A673 (cell line): ENCODE measurements at places on chromosomes 13 and 19. TPM values are rescaled to one million over a fixed set of nuclear protein-coding genes. Genes with fewer than 3 reads are reported as not detected.

GRCh38 chr19:28297586-28298157, 915.3 kb downstream of the UQCRFS1 start:
- no peak overlapping the region for H3K4me3 ChIP-seq
- no peak overlapping the region for H3K27ac ChIP-seq
- no peak for DNase-seq
- no peaks in the 10 kb centered on the region for H3K4me1 ChIP-seq
- H3K36me3 ChIP-seq = no peaks in the 10 kb centered on the region

DNA sequence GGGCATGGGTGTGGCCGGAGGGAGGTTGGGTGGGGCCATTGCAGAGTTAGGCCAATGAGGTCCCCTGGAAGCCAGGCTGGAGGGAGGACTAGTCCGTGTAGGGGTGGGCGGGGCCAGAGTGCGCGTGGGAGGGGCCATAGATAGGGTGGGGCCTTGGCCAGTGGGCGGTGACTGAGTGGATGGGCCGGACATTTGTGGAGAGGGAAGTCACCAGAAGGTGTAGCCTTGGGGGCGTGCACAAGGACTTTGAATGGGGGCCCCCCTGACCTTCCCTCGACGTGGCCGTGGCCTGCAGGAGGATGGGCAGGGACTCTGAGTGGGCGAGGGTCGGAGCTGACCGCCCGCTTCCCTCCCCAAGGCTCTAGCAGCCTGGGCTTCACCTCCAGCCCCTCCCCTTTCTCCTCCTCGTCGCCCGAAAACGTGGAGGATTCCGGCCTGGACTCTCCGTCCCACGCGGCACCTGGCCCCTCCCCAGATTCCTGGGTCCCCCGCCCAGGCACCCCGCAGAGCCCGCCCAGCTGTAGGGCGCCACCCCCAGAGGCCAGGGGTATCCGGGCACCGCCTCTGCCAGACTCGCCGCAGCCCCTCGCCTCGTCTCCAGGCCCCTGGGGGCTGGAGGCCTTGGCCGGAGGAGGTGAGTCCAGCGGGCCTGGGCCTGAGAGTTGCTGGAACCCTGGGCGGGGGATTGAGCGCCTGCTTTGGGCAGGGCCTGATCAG, 16.5 kb upstream of the B3GNT3 start:
- no peak overlapping the region for H3K27ac ChIP-seq
- H3K4me1 ChIP-seq = peaks cover 8% of the 10 kb centered on the region
- no peaks in the 10 kb centered on the region for H3K27me3 ChIP-seq
- H3K4me3 ChIP-seq = no peak overlapping the region
- DNase-seq = peak; percentile 59

GRCh38 chr13:31000889-31001288, 68.4 kb downstream of the TEX26 start:
- H3K27ac ChIP-seq = peak overlapping the region; percentile 40
- H3K4me3 ChIP-seq = no peak overlapping the region
- H3K36me3 ChIP-seq = peaks cover 26% of the 10 kb centered on the region
- no peaks in the 10 kb centered on the region for H3K27me3 ChIP-seq

GRCh38 chr13:72864142-72865011, 82.4 kb downstream of the PIBF1 start:
- DNase-seq = no peak
- H3K4me1 ChIP-seq = no peaks in the 10 kb centered on the region
- no peak overlapping the region for H3K4me3 ChIP-seq
- H3K27ac ChIP-seq = no peak overlapping the region

GRCh38 chr13:44860454-44860853, 128.8 kb downstream of the NUFIP1 start:
- H3K4me1 ChIP-seq = no peaks in the 10 kb centered on the region
- H3K4me3 ChIP-seq = no peak overlapping the region
- DNase-seq = no peak
- H3K36me3 ChIP-seq = no peaks in the 10 kb centered on the region

DNA sequence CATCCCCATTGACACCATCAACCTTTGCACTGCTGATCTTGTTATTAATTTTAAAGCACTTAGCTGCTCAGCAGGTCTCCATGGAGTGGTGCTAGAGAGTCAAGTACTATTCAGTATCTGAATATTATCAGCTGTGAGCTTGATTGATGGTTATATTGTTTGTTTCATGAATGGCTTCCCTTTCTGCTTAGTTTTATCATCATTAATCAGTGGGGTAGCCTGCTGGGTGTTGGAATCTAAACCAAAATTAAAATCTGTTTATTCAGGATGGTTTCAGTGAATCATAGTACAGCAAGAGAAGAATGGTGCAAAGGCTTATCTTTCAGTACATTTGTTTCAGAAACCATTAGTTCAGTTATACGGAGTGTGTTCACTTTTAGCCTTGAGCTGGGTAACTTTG, 42.5 kb upstream of the SCEL start:
- DNase-seq = peak; percentile 89
- no peak overlapping the region for H3K27ac ChIP-seq
- H3K27me3 ChIP-seq = peaks cover 80% of the 10 kb centered on the region
- H3K36me3 ChIP-seq = no peaks in the 10 kb centered on the region
- H3K4me1 ChIP-seq = peaks cover 7% of the 10 kb centered on the region
- H3K4me3 ChIP-seq = no peak overlapping the region

DNA sequence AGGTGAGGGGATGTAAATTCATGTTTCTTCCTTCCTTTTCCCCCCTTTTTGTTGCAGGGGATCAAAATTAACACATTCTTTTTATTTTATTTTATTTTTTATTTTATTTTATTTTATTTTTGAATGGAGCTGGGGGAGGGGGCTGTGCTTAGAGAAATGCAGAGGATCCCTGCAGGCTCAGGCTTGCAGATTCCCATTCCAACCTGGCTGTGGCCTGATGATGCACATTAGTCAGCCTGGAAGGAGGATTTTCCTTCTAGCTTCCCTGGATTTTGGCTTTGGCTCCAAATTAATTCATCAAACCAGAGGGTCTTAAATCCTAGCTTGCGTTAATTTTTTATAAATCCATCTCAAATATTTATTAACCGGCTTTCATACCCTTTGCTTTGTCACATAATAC, 67.0 kb downstream of the FREM2 start:
- no peak for DNase-seq
- H3K27ac ChIP-seq = no peak overlapping the region
- H3K27me3 ChIP-seq = peaks cover 7% of the 10 kb centered on the region

DNA sequence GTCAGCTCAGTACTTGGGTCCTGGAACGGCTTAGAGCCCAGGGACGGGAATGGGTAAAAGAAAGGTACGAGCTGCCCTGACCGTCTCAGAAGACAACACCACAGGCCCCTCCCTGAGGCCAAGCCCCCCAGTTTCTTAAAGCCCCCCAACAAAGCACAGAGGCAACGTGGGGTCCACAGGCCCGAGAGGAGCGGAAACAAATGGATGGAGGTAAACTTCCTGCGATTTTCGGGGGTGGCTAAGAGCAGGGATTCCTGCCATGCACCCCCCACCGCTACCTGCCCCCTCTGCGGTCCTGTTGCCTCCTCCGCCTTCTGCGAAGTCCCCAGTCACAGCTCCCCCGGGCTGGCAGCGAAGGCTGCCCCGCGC, 48.2 kb downstream of the PTPRS start:
- DNase-seq = peak; percentile 74
- H3K27me3 ChIP-seq = no peaks in the 10 kb centered on the region
- H3K27ac ChIP-seq = peak overlapping the region; percentile 93
- H3K4me3 ChIP-seq = peak overlapping the region; percentile 69
- peaks cover 9% of the 10 kb centered on the region for H3K4me1 ChIP-seq
- H3K36me3 ChIP-seq = no peaks in the 10 kb centered on the region

- no peak overlapping the region for H3K27ac ChIP-seq
- H3K4me1 ChIP-seq = no peaks in the 10 kb centered on the region
- H3K4me3 ChIP-seq = no peak overlapping the region
- no peak for DNase-seq
- no peaks in the 10 kb centered on the region for H3K36me3 ChIP-seq
- no peaks in the 10 kb centered on the region for H3K27me3 ChIP-seq
These were observed 12.1 kb upstream of the ZNF492 start for GRCh38 chr19:22622020-22622419.

GRCh38 chr19:45391346-45391745, 13.5 kb downstream of the PPP1R13L start:
- DNase-seq = peak; percentile 49
- no peaks in the 10 kb centered on the region for H3K36me3 ChIP-seq
- no peaks in the 10 kb centered on the region for H3K4me1 ChIP-seq
- H3K4me3 ChIP-seq = no peak overlapping the region

DNA sequence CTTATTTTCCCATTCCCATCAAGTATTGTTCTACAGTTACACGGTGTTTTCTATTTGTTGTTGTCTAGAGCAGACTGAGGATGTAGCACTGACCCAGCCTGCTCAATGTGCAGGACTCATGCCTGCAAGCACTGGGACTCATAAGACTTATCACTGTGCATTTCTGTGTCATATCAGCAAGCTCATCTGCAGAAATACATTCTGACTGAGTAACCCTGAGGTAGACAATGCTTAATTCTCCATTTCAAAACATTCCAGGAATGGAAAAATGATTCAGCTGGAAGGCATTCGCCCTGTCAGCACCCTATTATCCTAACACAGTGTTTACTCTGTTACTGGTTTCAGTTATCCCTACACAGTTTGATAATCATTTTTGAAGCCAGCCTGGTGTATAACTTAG, 2506.4 kb downstream of the PCDH9 start:
- H3K36me3 ChIP-seq = no peaks in the 10 kb centered on the region
- no peaks in the 10 kb centered on the region for H3K27me3 ChIP-seq
- no peak overlapping the region for H3K27ac ChIP-seq
- H3K4me3 ChIP-seq = no peak overlapping the region
- DNase-seq = peak; percentile 49

DNA sequence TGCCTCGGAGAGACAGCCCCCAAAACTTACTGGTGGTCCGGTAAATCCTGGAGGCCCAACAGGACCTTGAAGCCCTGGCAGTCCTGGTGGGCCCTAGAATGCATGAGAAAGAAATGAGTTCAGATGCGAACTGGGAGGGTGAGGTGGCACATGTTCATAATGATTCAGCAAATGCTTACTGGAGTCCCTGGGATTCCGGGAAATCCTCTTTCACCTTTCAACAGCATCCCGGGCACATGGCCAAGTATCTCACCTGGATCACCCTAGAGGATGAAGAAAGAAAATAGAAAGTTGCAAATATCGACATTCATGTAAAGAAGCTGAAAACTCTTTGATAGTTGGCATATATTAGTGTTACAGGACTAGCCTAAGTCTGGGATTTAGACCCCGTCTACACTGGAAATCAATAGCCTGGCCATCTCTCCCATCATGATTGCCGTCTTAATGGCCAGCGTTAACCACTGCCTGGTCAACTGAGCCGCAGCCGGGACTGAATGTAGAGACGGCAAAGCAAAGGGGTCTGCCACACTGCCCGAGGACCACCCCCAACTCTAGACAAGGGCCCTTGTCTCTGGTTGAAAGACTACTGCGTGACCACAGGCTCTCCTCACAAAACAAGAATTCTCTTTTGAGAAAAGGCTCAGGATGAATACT, 96.9 kb downstream of the COL4A1 start:
- H3K4me1 ChIP-seq = no peaks in the 10 kb centered on the region
- no peak for DNase-seq
- H3K4me3 ChIP-seq = no peak overlapping the region
- H3K27ac ChIP-seq = no peak overlapping the region

GRCh38 chr19:7500811-7501450, 12.1 kb upstream of the PEX11G start:
- H3K27me3 ChIP-seq = peaks cover 4% of the 10 kb centered on the region
- no peak overlapping the region for H3K27ac ChIP-seq
- DNase-seq = peak; percentile 80
- peak overlapping the region; percentile 40 for H3K4me3 ChIP-seq

DNA sequence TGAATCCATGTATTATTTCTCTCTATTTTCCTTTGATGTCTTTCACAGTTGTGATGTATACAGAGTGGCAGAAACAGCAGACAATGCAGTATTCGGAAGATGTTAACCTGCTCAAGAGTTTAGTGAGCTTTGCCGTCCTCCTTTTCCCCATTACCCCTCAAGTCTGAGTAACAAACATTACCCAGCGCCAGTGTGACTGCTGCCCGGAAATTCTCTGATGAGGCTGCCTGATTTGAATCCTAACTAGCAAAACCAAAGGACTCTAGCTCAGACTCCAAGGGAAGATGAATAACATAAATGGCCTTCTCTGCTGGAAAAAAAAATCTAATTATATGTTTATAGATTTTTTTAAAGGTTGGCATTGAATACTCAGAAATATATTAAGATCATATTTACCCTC, 247.3 kb upstream of the SOX21 start:
- H3K36me3 ChIP-seq = no peaks in the 10 kb centered on the region
- H3K27me3 ChIP-seq = peaks cover 15% of the 10 kb centered on the region
- no peak for DNase-seq
- H3K4me1 ChIP-seq = no peaks in the 10 kb centered on the region
- no peak overlapping the region for H3K4me3 ChIP-seq

DNA sequence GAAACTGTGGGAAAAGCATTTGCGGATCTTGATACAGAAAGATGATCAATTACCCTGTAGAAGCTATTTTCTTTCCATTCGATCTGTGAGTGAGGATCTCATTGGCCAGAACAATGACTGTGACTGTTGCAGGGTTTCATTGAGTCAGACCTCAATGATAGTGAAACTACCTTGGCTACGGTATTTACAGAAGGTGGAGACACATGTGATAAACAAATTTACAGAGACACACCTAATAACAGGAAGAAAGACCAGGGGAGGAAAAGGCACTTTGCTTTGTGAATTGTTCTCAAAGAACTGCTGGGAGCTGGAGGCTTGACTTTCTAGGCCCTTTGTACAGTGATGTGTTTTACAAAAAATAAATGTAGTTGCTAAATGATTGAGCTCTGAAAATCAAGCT, 19.9 kb upstream of the ARGLU1 start:
- H3K4me1 ChIP-seq = no peaks in the 10 kb centered on the region
- no peak for DNase-seq
- H3K27ac ChIP-seq = no peak overlapping the region
- H3K4me3 ChIP-seq = no peak overlapping the region
- no peaks in the 10 kb centered on the region for H3K36me3 ChIP-seq

GRCh38 chr13:48304143-48304876, 759 bp downstream of the RB1 start:
- H3K27ac ChIP-seq = peak overlapping the region; percentile 96
- DNase-seq = peak; percentile 51
- peak overlapping the region; percentile 88 for H3K4me3 ChIP-seq
- H3K27me3 ChIP-seq = no peaks in the 10 kb centered on the region
- peaks cover 9% of the 10 kb centered on the region for H3K36me3 ChIP-seq

- DNase-seq = no peak
- no peak overlapping the region for H3K27ac ChIP-seq
- no peaks in the 10 kb centered on the region for H3K36me3 ChIP-seq
- peaks cover 31% of the 10 kb centered on the region for H3K4me1 ChIP-seq
- H3K27me3 ChIP-seq = no peaks in the 10 kb centered on the region
These were observed 492.4 kb downstream of the MYO16 start for GRCh38 chr13:109121826-109122225.

Gene ZNF222
- total RNA-seq = 7.3 and 9.3 TPM in 2 replicates

Gene MBD3L3
- 6.1 and 9.0 TPM in 2 replicates for total RNA-seq

Gene HNRNPL
- 642 and 647 TPM in 2 replicates for total RNA-seq

Gene MAST1
- total RNA-seq = 22.2 and 26.7 TPM in 2 replicates

Gene CD70
- total RNA-seq = 2.0 and 3.8 TPM in 2 replicates

Gene PRX
- 2.5 and 3.9 TPM in 2 replicates for total RNA-seq

Gene KIR2DL3
- total RNA-seq = not detected in 2 replicates

Gene TTC9B
- not detected in 2 replicates for total RNA-seq

Gene ZNF606
- total RNA-seq = 16.7 and 17.8 TPM in 2 replicates
